ENCODE measurements at places on chromosomes 4 and X.

- DNase-seq = no peak
These were observed 20.4 kb downstream of the ZNF157 start for GRCh38 chrX:47390780-47391179.

DNA sequence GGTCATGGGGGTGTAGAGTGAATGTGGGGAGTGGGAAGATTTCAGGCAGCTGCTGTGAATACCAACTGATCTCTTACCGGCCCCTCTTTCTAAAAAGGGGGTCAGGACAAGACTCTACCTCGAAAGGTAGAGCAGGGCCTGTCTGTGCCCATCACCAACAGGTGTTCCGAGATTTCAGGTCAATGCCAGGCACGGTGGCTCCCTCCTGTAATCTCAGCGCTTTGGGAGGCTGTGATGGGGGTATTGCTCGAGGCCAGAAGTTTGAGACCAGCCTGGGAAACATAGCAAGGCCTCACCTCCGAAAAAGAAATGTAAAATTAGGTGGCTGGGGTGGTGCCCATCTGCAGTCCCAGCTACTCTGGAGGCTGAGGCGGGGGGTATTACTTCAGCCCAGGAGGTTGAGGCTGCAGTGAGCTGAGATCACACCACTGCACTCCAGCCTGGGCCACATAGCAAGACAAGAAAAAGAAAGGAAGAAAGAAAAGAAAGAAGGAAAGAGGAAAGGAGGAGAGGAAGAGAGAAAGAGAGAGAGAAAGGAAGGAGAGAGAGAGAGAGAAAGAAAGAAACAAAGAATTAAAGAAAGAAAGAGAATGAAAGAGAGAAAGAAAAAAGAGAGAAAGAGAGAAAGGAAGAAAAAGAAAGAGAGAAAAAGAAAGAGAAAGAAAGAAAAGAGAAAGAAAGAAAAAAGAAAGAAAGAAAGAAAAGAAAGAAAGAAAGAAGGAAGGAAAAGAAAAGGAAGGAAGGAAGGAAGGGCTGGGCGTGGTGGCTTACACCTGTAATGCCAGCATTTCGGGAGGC is 50.1 kb downstream of the CRLF2 start:
- no peak for DNase-seq

DNA sequence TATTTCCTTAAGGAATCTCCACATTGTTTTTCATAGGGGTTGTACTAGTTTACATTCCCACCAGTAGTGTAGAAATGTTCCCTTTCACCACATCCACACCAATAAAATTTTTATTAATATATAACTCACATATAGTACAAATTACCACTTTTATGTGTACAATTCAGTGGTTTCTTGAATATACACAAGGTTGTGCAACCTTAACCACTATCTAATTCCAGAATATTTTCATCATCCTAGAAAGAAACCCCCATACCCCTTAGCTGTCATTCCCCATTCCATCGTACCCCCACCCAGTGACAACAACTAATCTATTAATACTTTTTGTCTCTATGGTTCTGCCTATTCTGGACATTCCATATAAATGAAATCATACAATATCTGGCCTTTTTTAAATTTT is 108.3 kb upstream of the USP9X start:
- no peak for DNase-seq

DNA sequence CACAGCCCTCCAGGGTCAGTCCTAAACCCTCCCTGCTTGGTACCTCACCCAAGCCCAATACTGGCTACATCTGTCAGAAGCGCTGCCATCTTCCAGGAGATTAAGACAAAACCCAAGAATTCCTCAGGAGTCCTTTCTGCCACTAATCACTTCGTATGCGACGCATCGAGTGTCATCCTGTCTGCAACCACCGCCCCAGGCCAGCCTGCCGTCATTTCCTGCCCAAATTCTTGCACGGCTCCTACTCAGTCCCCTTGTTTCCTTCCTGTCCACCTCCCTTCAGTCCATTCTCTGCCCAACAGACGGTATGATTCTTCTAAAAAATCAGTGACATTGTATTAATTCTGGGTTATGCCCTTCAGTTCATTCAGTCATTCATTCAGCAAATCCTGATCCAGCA is 113.6 kb downstream of the NFKB1 start:
- no peak for DNase-seq

- no peak for DNase-seq
These were observed 9.6 kb upstream of the CCDC149 start for GRCh38 chr4:24922416-24922815.

DNA sequence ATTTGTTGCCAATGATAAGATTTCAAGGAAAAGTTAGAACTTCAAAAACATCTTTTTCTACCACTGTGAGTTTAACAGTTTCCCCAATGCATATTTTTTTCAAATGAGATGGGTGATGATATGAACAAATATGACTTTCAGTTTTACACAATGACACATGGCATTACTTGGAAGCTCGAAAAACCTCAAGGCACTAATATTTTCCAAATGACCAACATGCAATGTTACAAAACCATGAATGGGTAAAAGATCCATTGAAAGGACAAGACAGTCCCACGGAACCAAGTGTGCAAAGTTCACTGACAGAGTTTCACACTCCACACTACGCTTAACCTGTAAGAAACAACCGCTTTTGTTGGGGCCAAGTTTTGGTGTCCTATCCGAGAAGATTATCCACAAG is 84.5 kb downstream of the CD99L2 start:
- no peak for DNase-seq

GRCh38 chr4:42724451-42724850 is 67.5 kb upstream of the ATP8A1 start:
- no peak for DNase-seq

DNA sequence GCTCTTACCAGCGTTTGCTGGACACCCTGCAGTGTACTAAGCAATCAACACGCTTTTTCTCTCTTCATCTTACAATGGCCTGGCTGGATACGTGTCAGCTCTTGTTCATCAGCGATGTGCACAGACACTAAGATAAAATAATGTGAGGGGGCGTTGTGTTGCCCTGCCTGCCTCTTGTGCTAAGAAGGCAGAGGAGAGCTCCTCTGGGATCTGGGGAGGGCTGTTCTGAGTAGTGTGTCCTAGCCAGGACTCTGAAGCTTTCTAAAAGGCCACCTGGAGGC is 49.7 kb downstream of the NELFA start:
- no peak for DNase-seq

DNA sequence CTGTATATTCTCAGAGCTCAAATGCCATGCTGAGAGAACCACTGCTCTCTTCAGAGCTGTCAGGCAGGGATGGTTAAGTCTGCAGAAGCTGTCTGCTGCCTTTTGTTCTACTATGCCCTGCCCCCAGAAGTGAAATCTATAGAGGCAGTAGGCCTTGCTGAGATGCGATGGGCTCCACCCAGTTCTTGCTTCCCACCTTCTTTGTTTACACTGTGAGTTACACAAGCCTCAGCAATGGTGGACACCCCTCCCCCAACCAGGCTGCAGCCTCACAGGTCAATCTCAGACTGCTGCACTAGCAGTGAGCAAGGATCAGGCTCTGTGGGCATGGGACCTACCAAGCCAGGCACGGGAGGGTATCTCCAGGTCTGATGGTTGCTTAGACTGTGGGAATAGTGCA is 271.6 kb downstream of the CENPC start:
- no peak for DNase-seq

GRCh38 chr4:124386163-124386562 is 326.4 kb downstream of the ANKRD50 start:
- no peak for DNase-seq

DNA sequence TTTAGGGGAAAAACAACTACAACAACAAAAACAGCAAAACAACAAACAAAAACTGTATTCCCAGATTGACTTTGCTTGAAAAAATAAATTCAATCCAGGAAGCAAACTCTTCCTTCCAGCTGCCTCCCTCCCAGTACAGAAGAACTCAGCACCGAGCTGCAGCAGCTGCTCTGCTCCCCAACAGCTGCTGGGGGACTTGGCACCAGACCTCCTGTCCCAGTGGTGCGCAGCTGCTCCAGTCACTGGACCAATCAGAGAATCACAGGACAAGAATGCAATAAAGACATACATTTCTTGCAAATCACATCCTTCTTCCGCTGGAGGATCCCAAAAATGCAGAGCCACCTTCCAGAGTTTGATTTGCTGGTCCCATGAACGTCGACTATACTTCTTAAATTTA is 11.8 kb upstream of the FAM53A start:
- DNase-seq = peak; percentile 13

- DNase-seq = no peak
These were observed 15.3 kb downstream of the SEPSECS start for GRCh38 chr4:25144870-25145481.

GRCh38 chrX:49656533-49656932 is 39.3 kb downstream of the PAGE1 start:
- DNase-seq = no peak

GRCh38 chr4:159549098-159549518 is 446.2 kb downstream of the RAPGEF2 start:
- no peak for DNase-seq

DNA sequence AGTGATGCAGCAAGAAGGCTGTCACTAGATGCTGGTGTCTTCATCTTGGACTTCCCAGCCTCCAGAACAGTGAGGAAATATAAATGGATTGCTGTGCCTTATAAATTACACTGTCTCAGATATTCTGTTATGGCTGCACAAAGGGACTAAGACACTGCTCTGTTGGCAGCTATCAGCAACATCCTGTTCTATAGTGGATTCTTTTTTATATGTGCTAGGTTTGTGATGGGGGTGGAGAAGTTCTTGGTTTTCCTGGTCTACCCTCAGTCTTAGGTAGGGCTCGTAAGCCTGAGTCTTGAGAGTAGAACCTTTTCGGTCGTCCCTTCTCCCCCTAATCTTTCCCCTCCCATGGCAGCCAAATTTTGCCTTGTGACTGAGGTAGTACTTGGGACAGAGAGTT is 17.3 kb downstream of the STIM2 start:
- DNase-seq = no peak

DNA sequence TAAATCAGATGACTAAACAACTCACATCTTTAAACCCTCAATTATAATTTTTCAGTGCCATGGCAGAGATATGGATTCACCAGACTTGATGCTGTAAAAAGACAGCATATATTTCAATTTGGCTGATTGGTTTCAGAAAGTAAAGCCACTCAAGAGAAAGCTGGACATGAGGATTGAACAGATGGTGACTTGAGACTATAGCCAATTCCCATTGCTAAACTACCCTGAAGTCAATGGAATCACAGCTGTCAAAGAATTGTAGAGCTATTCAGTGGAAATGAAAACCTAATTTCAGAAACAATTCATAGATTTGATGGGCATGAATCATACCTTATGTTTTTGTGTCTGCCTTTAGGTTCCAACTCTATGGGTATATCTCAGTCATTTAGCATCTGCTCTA is 510.6 kb upstream of the BOD1L1 start:
- no peak for DNase-seq

DNA sequence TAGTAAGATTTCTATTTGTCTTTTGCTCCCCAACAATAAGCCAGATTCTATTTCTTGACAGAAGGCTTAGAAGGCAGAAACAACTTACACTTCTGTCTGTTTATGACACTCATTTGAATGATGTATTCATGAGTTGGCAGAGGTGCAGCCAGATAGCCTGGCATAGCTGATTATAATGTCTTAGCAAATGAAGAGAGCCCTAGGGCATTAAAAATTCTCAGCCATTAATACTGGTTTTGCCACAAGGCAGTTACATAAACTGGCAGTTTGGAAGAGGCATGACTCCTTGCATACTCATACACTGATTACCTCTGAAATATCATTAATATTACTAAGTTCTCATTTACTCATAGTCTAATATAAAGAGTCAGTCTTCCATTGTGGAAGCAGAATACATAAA is 728.5 kb upstream of the NDST4 start:
- no peak for DNase-seq

GRCh38 chr4:47315346-47315745 is 148.2 kb downstream of the COMMD8 start:
- DNase-seq = no peak

DNA sequence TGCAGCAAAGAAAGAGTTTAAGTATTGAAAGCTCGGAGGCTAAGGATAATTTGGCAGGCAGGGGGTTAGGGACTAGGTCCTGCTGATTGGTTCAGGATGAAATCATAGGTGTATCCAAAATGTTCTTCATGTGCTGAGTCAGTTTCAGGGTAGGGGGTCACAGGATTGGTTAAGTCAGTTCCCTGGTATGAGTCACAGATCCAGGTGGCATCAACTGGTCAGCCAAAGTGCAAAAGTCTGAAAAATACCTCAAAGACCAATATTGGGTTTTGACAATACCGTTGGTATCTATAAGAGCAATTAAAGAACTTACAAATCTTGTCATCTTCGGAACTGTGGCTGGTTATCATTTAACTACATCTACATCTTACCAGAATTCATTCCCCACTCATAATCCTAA is 25.6 kb upstream of the PRDM8 start:
- no peak for DNase-seq

GRCh38 chrX:115214605-115215004 is 19.3 kb downstream of the LRCH2 start:
- no peak for DNase-seq

GRCh38 chrX:17550011-17550410 is 175.0 kb downstream of the NHS start:
- DNase-seq = no peak

- DNase-seq = no peak
These were observed 128.0 kb upstream of the PRKG2 start for GRCh38 chr4:81343046-81343445.

Data from lower lobe of right lung (tissue), 2 donors.